CD14-positive monocyte (primary cell): ENCODE measurements at places on chromosomes 5 and 9. TPM values are rescaled to one million over a fixed set of nuclear protein-coding genes. Genes with fewer than 3 reads are reported as not detected.
A peak's percentile ranks its signal among the peaks of the same experiment; 100 is the strongest.

PCDHB4 gene
- not detected for polyA plus RNA-seq

DNA sequence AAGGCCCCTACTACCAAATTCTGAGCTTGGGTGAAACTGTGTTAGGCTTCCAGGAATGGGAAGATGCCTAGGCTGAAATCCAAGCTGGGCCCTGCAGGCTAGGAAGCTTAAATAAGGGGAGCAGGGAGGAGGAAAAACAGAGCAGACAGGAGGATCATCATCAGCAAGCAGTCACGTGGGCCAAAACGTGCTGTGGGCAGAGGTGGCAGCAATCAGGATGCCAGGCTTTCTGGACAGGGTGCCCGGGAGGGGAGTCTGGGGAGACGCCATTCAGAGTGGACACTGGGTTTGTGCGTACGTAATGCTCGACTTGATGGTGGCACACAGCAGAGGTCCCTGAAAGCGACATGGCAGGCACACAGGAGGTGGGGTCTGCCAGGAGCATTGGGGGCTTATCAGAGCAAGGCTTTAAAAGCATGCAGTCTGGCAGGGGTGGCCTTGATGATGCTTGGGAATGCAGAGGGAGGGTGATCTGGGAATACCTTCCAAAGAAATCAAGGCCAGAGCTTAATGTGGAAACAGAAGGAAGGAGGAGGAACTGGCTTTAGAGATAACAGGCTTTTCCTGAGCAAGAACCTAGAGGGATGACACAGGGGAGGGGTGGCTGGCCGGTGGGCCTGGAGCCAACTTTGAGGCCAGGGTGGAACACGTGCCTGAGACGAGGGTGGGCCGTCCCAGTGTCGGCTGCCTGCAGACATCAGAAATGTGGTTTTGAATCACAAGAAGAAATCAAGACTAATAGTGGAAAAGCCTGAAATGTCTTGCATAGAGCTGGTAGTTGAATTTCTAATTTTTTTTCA is 212.5 kb downstream of the GADD45G start:
- DNase-seq = no peak

- DNase-seq = peak; percentile 49
These were observed 39.5 kb downstream of the PRRT1B start for GRCh38 chr9:131584858-131585257.

DNA sequence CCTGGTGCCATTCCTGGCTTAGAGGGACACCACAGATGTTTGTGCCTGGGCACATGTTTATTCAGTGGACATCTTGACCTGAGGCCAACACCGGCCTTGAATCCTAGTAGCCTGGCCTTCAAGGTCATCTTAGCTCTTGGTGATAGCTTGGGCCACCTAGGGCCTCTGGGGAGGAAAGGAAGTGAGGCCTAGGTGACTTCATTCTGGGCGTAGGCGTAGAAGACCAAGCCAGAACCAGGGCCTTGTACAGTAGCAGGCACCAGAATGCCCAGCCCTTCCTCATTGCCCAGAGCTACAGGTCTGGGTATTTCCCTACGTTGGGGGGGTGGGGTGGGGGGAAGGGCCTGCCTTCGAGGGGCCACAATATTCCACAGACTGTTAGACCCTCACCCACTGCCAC is 33.8 kb downstream of the WNK2 start:
- DNase-seq = no peak

FAXDC2 gene
- 0.78 and 1.4 TPM in 2 replicates for polyA plus RNA-seq

KCNV2 gene
- not detected in 2 replicates for polyA plus RNA-seq

GRCh38 chr5:28779161-28779754 is 1740.9 kb upstream of the CDH9 start:
- no peak for DNase-seq

NOXA1 gene
- polyA plus RNA-seq = 1.6 TPM

DNA sequence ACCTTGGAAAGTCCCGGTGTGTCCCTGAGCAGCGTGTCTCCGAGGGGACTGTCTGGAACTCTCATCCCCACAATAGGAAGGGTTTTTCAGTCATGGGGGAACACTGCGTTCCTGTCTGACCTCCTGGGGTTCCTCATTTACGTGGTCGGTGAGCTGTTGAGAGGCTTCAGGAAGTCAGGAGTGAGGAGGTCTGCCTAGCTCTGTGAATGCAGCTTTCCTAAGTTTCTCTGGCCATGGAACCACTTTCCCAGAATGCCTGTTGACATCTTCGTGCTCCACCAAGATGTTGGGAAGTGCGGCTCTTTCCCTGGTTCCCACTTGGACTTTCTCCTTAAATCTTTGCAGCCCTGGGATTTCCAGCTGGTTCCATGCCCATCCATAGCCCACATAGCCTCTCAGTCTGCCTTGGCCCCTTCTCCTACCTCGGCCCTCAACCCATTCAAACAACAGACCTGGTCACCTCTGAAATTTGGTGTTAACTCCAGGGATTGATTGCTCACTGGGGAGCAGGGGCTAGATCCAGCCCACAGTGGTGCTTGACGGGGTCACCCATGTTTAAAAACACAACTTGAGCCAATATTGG is 27.2 kb downstream of the PSAT1 start:
- DNase-seq = no peak

- no peak for DNase-seq
These were observed 24.7 kb downstream of the AMBP start for GRCh38 chr9:114053246-114054005.

GRCh38 chr5:40746703-40747102 is 9.1 kb downstream of the TTC33 start:
- no peak for DNase-seq

GRCh38 chr5:78610636-78611035 is 37.9 kb downstream of the LHFPL2 start:
- no peak for DNase-seq

DNA sequence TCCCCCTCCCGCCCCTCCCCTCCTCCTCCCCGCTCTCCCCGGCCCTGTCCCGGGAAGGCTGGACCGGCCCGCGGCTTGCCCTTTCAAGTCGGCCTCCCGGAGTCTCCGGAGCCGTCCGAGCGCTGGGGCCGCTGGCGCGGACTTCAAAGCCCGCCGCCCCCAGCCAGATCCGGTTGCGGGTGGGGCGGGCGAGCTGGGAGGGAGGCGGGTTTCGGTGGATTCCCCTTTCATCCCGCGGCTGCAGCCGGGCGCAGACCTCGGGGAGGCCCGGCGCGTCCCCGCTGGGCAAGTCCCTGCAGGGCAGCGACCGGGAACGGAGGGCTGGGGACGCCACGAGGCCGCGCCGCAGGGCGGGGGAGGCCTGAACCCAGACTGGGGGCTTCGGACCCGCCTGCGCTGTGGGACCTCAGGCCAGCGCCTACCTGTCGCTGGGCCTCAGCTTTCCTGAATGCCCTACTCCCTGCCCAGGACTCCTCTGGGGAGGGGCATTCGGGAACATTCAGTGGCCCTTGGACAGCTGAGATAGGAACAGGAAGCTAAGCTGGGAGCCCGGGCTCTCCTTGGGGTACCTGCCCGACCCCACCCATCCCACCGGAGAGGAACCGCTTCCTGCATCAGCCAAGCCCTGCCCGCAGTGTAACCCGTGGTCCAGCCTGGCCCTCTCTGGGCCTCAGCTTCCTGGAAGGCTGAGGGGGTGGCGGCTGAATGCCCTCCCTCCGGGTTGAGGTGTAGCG is 23.4 kb downstream of the C9orf50 start:
- peak; percentile 58 for DNase-seq

DNA sequence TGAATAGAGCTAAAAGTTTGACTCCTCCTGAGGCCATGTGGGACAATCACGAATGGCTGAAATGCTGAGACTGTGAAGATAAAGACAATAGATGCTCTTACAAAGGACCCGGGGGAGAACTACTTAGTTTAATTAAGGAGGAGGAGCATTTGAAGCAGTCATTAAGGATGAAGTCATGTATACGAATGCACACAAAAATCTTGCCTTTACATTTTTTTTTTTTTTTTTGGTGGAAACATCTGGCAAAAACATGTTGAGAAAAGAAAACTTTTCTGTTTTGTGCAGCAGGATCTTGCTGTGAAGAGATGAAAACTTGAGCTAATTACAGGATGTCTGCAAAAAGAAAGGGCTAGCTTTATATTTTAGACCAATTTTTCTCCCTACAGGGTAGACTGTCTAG is 42.3 kb upstream of the NR3C1 start:
- no peak for DNase-seq

LSM11 gene
- 0.41 TPM for polyA plus RNA-seq

PAEP gene
- not detected for polyA plus RNA-seq

HAVCR2 gene
- polyA plus RNA-seq = 17.6 and 33.1 TPM in 2 replicates

DND1 gene
- polyA plus RNA-seq = 1.7 and 2.3 TPM in 2 replicates

DNA sequence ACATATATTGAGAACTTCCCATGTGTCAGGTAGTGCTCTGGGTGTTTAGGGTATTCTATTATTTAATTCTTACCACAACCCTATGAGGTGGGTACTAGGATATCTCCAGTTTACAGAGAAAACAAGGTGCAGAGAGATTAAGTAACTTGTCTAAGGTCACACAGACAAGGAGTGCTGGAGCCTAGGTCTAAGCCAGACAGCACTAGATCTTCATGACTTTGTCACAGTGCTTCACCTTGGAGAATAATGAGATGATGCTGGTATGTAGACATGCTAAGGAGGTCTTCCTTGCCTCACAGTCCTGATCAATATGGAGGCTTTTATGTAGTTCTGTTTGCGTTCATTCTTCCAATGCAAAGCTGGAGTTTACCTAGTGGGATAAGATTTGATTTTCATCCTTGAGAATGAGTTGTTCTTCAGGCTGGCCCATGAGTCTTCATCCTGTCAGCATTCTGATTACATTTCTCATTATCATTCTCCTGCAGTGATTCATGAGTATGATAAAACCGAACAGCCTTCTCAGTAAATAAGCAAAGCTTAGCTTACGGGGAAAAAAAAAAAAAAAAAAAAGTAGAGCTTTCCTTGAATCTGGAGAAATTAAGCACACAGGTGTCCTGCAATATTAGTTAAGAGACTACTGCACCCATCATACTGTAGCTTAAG is 176.3 kb downstream of the C9orf152 start:
- no peak for DNase-seq

- no peak for DNase-seq
These were observed 81.5 kb upstream of the AGXT2 start for GRCh38 chr5:35129276-35129675.

- no peak for DNase-seq
These were observed 419.8 kb downstream of the DMRT2 start for GRCh38 chr9:1469996-1470395.
